ENCODE measurements at places on chromosomes 2 and 18.

DNA sequence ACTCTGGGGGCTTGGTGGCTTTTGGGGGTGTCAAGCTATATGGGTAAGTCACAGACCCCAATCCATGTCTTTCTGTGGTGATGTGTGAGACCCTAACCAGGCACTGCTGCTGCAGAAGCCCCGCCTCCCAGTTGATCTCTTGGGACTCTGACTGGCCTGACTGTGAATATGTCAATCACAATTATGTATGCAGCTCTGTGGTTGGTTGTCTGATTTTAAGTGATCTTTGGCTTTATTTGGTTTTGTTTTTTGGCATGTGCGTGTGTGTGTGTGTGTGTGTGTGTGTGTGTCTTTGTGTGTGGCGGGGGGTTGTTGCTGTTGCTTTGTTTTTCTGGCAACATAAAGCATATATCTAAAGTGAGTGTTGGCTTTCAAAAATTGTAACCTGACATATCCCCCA lies 78.5 kb upstream of the GLS start:
- DNase-seq, result no peak

DNA sequence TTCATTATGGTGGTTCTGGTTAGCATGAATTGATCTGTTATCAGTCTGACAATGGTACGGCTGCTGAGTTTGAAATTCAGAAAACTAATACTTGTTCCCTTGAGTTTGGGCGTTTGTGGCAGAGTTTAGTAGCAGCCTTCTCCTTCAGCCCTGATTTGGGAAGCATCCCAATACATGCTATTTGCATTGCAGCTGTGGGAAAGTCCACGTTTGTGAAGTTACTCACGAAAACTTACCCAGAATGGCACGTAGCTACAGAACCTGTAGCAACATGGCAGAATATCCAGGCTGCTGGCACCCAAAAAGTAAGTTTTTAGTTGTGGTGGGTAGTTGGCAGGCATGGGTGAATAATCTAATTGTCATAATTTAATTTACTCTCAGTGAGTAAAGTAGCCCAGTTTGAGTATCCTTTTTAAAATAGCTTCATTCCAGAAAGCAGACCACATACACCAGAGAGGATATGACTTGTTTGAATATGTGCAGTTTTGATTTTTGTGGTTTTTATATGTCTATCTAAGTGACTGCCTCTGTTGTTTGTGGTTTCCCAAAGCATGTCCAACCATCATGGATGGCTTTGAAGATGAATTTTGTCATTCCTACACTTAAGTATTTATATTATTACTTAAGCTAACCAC lies 12.2 kb downstream of the DGUOK start:
- peak; percentile 39 for DNase-seq

DNA sequence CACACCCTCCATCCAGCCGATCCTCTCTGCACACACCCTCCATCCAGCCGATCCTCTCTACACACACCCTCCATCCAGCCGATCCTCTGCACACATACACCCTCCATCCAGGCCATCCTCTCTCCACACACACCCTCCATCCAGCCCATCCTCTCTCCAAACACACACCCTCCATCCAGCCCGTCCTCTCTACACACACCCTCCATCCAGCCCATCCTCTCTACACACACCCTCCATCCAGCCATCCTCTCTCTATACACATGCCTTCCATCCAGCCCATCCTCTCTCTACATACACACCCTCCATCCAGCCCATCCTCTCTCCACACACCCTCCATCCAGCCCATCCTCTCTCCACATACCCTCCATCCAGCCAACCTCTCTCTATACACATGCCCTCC lies 83.1 kb downstream of the EIPR1 start:
- no peak for DNase-seq

GRCh38 chr2:60819155-60819862 lies 62.1 kb upstream of the REL start:
- peak; percentile 92 for DNase-seq

GRCh38 chr2:37711831-37712230 lies 40.4 kb upstream of the CDC42EP3 start:
- DNase-seq, result no peak

GRCh38 chr18:6627645-6628044 lies 101.9 kb upstream of the ARHGAP28 start:
- no peak for DNase-seq

- DNase-seq, result no peak
Measured at GRCh38 chr2:148848146-148848545, 26.9 kb upstream of the KIF5C start.

DNA sequence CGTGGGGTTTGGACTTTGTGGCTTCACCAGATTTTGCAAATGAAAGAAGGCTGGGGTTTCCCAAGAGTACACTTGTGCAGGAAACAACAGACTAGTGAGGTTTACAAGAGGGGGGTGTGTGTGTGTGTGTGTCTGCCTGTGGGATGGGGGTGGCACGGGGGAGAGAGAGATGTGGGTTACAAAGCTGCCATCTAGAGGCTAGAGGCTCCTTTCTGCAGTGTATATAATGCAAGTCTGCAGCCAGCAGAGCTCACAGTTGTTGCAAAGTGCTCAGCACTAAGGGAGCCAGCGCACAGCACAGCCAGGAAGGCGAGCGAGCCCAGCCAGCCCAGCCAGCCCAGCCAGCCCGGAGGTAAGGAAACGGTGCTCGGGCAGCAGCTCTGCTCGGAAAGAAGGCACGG lies at the start of gene ACKR3:
ACKR3 (plus strand) TSS at position 253 of the 401 bp plus-strand sequence. CDS start 10,641 bp downstream, outside the sequence.
- peak; percentile 76 for DNase-seq

DNA sequence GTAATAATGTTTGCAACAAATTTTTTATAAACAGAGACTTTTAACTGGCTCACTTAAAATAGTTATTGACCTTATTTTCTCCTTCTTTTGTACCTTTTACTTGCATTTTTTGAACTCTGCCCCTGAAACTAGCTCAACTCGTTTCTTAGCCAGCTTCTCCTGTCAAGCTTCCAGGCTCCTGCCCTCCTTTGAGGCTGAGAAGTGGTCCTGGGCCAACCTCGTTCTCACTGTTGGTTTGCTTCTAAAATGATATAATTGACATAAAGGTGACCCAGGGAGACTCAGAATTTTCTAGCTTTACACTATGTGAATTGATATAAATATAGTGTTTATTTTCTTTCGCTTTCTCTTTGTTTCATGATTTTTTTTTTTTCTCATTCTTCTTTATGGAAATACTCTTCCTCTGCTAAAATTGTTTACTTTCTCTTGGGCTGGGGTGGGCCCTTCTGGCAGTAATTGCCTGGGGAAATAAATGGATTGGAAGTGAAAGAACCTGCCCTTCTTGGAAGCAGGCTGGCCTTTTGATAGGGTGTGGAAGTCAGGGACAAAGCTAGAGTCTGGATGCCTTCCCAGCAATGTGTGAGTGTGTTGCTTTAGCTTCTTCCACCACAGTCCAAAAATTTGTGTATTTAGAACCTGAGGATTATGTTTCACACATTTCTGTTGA lies 30.7 kb downstream of the GPD2 start:
- DNase-seq, result no peak

DNA sequence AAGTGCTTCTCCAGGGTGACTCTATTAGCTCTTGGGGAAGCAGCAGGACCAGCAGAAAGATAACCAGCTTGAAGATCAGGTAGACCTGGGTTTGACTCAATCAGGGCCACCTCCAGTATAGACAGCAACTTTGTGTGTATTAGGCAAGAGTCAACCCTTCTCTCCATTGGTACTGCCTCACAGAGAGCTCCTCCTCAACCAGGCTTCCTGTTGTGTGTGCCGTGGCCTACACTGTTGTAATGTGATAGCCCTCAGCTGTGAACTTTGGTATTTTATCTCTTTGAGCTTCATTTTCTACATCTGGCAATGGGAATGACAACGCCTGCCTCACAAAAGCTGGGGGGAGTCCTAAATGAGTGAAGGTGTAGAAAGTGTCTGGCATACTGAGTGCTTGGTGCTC lies 17.0 kb upstream of the MAP3K20 start:
- DNase-seq, result no peak

DNA sequence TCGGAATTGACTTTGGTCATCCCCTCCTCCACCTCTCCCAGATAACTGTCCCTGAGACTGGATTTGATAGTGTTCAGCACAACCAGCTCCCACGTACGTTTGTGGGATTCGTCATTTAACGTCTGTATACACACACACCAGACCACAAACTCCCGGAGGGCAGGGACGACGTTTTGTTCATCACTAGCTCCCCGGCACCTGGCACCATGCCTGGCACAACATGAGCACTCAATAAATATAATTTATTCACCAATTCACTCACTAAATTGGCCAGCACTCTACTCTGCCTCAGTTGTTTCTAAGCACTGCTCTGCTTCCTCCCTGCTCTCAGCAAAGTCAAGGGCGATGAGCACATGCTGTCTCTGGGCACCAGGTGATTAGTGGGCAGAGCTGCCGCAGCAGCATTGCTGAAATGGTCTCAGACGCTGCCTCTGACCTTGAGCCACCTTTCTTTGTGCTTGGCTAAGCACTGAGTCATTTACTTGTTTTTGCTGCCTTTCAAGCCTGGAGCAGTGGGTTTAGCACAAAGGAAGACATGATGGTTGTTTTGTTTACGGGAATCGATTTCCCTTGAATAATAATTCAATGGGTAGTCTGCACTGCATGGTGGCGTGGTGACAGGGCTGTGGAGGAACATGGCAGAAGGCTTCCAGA lies 19.3 kb upstream of the LOXHD1 start:
- DNase-seq, result no peak

GRCh38 chr2:217784996-217785543 lies 217.7 kb downstream of the TNS1 start:
- no peak for DNase-seq

DNA sequence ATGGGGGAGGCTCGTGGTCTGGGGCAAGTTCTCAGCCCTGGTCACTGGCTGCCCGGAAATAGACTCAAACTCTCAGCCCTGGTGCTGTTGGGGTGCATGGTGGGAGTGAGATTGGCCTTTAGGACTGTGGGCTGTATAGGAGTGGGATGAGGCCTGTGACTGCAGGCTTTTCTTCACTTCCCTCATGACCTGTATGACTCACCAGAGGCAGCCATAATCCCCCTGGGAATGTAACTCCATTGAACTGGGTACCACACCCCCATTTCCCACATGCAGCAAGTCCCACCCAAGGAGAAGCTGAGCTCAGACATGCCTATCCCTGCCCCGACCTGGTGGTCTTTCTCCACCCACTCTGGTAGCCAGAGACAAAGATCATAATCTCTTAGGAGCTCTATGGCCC lies 177.7 kb upstream of the OSR1 start:
- no peak for DNase-seq

- no peak for DNase-seq
Measured at GRCh38 chr2:235851828-235852525, 316.2 kb downstream of the GBX2 start.

GRCh38 chr2:119544075-119544938 lies at the start of gene CFAP221:
CFAP221 (plus strand) TSS chr2:119544449; CDS start chr2:119546132, 1,683 bp downstream.
- peak; percentile 70 for DNase-seq

GRCh38 chr2:173588931-173589369 lies 234.3 kb downstream of the CDCA7 start:
- no peak for DNase-seq

GRCh38 chr2:219998107-219998506 lies 370.7 kb downstream of the SLC4A3 start:
- DNase-seq, result no peak

DNA sequence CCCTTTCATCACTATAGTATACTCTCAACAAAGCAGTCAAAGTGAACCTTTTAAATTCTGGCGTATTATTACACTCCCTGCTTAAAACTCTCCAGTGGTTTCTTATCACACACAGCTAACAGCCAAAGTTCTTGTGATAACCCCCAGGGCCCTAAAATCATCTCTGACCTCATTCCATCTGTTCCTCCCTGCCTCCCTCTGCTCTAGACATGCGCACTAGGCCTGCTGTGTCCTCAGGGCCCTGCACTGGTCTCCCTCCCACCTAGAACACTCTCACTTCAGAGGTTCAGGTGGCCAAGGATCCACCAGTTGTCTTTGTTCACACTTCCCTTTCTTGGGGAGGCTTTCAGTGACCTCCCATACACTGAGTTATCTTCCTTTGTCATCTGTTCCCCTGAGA lies 603.4 kb downstream of the DSC3 start:
- no peak for DNase-seq

GRCh38 chr2:13334545-13334944 lies 617.8 kb downstream of the TRIB2 start:
- no peak for DNase-seq

DNA sequence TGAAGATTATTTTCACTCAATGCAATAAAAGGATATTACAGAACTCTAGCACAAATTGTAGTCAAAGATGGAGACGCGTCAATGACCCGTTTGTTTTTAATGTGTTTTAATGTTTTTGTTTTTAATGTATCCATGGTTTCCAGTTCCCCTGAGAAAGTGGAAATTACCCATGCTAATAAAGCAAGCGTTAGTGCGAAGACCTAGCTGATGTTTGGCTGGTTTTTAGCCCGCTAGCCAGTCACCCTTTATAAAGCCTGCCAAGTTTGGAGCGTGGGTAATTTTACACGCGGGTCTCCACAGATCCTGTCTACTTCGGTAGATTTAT lies 430 bp upstream of the CHMP1B start:
- no peak for DNase-seq

DNA sequence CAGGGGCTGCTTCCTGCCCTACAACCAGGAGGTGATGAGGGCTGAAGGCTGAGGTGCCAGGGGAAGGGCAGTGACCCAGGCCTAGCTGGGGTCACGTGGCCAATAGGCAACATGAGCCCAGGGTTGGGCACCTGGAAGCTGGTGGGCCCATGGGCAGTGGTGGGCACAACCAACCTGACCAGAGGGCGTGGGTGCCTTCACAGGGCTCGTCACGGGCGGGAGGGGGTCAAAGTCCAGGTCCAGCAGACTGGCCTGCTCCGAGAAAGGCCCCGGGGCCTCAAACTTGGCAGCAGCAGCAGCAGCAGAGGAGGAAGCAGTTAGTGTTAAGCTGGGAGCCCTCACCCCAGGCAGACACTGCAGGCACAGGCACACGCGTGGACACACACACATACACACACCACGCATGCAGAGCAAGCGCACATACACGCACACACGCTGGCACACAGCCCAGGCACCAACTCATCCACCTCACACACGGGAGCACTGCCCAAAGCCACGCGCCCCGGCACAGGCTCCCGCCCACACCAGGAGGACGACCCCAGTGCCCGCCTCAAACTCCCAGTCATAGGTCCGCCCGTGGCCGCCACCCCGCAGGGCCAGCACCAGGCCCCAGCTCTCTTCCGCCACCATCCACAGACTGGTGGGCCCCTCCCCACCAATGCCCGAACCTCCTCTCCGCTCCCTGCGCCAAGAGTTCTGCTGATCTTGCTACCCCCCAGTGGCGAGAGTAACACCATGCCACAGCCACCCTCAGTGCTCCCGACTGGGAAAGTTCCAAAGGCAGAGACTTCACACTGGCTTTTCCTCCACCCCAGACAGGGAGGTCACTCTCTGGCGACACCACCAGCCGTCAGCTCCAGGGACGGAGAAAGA lies 53.0 kb downstream of the BIN1 start:
- DNase-seq, result no peak

DNA sequence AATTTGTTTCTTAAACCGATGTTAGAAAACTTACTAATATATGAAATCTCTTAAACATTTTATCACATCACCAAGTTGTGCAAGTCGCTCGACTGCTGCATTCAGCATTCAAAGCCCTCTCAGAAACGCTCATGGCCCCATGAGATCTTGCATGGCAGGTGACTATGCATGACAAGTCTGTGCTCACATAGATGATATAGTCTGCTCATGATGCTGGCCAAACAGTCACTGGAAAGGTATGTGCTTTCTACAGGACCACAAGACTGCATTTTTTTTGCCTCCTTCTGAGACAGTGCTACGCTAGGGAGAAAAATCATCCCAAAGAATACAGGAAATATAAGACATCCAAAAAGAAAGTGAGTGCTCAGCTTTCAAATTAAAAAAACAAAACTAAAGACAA lies 98.3 kb upstream of the ZBTB14 start:
- no peak for DNase-seq

Measured in activated CD4-positive, alpha-beta memory T cell treated with anti-CD3 and anti-CD28 coated beads for 36 hours (primary cell).